ENCODE measurements at places on chromosomes 5 and 9.

GRCh38 chr5:108345541-108346171 lies 36.2 kb downstream of the FBXL17 start:
- DNase-seq: no peak

DNA sequence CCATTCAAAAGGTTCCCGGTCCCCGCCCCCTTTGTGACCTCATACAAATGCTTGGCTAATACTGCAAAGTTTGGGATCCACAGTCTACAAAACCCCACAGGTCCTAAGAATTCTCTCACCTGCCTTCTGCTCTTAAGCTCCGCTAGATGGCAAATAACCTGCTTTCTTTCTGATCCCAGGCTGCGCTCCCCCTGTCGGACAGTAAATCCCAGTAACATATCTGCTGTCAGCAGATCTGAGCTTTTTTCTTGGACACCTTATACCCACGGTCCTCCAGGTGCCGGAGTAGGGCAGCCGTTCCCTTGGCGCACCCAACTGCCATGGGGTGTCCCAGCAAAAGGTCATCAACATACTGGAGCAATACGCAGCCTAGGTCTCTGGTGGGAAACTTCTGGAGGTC lies 39.0 kb upstream of the PPP1R26 start:
- DNase-seq: no peak

GRCh38 chr5:168874713-168875380 lies 295.7 kb upstream of the PANK3 start:
- peak; percentile 48 for DNase-seq

DNA sequence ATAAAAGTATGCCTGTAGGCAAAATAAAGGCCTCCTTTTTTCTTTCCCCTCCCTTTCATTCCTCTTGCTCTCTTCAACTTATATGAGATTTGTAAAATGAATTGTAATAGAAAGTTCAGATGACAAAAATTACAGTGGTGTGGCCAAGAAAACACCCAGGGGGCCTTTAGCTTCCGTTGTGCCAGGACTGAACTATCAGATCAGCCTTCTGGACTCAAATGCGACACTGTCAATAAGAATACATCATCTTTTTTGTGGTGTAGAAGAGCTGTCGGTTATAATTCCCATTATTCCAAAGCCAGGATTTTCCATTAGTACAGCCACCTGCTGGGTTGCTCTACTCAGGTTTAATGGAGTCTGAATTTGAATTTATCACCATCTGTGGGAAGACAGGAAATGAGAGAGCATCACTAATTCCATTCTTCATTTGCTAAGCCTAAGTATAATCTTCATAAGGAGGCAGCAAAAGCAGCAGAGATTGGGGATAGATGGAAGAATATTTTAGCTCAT lies 443.4 kb downstream of the ANXA1 start:
- DNase-seq: no peak

- no peak for DNase-seq
Observed at GRCh38 chr5:65475895-65476294, 5.8 kb downstream of the ADAMTS6 start.

DNA sequence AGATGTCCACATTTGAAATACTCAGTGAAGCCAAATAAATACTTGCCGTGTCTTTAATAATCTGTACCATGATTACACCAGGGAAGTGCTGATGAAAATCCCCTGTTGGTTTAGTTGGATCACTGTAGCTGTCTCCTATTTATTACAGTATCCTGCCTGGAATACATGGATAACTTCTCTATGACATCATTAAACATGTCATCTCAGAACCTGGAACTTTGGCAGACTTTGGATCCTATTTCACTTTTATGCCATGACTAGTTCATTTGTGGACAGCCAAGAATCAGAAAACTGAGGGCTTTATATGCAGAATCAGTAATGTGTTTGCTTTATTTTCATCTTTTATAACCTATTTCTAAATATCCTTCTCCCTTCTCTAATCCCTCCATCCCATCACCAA lies at the start of gene TXNDC8:
Gene TXNDC8 (minus strand): TSS at position 137 of the 400 bp plus-strand sequence.
- no peak for DNase-seq

DNA sequence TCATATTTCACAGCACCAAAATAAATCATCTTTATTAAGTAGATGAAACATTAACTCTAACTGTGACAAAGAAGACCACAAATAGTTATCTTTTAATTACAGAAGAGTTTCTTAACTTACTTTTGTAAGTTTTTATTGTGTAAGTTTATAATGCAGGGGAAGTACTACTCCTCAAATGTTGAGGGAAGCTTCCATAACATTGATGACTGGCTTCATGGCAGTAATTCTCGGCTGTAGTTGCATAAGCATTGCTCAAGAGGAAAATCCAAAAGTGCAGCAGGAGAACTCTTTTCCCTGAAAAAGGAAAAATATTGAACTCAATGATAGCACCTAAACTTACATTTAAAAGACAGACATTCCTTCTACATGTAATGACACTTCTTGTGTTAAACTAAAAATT lies 4.6 kb downstream of the TSLP start:
- no peak for DNase-seq

DNA sequence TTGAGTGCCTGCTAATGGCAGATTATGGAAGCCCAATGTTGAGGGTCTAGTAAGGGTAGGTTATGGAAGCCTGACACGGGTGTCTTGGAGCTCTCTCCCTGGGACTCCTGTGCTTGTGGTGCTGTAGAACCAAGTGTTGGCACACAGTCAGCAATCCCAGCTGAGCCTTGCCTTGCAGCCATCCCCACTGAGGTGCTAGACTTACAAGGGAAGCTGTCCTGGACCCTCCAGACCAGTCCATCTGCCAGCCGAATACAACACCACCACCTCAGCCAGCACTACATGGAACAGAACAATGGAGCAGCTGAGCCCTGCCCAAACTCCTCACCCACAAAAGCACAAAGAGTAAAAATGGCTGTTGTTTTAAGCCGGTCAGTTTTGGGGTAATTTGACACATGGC lies 90.5 kb upstream of the DNAH5 start:
- no peak for DNase-seq

GRCh38 chr5:132498152-132498551 lies 7.6 kb upstream of the IRF1 start:
- no peak for DNase-seq

DNA sequence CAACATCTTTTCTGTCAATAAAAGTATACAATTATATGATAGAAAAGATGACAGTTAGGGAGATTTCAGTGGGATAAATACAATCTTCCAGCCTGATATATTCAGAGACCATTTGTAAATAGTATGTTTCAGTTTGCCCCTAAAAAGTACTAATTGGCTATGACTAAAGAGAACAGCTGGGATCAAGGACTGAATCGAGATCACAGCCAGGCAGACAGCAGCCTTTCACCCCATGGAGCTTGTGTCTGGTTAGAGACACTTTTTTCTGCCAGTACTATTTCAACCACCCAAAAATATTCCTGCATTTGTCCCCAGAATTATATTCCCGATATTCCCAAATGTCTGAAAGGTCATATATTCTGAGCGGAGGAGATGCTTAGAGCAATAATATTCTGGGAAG lies 577.3 kb upstream of the TLE4 start:
- no peak for DNase-seq

- DNase-seq: no peak
Observed at GRCh38 chr9:86507212-86507630, 153.0 kb upstream of the TUT7 start.

GRCh38 chr5:139588962-139589361 lies 27.8 kb downstream of the UBE2D2 start:
- DNase-seq: no peak

GRCh38 chr5:96844481-96844990 lies 31.8 kb upstream of the ERAP2 start:
- no peak for DNase-seq

DNA sequence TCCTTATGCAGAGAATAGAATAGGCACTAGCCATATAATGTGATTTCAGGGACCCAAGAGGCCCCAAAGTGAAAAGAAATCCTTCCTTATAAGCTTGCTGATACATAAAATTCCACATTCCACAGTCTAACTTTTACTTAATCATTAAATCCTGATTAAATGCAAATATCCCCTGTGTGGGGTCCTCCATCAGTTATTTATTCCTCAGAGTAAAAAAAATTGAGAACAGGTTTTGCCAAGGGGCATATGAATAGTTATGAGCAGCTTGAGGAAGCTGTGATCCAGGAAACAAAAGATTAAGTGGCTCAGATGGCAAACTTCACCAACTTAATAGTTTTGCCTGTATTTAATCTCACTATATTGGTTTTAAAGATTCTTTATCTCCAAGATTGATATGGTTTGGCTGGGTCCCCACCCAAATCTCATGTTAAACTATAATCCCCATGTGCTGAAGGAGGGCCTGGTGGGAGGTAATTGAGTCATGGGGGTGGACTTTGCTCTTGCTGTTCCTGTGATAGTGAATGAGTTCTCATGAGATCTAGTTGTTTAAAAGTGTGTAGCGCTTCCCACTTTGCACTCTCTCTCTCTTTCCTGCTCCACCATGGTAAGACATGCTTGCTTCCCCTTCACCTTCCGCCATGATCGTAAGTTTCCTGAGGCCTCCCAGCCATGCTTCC lies 324.9 kb downstream of the NPR3 start:
- no peak for DNase-seq

DNA sequence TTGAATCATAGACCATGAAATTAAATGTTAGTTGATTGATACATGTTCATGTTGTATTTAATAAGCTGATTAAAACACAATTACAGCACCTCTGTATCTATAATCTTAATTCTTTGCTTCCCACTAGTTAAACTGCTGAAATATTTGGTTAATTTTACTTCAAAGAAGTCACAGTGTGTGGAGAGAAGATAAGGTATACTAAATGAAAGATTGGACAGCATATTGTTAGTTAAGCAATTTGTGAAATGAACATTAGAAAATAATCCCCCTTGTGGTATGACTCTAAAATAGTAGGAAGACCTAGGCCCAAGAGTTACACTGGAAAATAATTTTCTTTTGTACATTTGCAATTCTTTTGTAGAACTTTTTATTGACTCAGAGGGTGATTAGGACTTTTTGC lies 30.3 kb downstream of the MAN2A1 start:
- DNase-seq: no peak

- no peak for DNase-seq
Observed at GRCh38 chr9:121699571-121700164, 48.2 kb downstream of the DAB2IP start.

GRCh38 chr9:105994970-105995369 lies 300.6 kb downstream of the TMEM38B start:
- no peak for DNase-seq

DNA sequence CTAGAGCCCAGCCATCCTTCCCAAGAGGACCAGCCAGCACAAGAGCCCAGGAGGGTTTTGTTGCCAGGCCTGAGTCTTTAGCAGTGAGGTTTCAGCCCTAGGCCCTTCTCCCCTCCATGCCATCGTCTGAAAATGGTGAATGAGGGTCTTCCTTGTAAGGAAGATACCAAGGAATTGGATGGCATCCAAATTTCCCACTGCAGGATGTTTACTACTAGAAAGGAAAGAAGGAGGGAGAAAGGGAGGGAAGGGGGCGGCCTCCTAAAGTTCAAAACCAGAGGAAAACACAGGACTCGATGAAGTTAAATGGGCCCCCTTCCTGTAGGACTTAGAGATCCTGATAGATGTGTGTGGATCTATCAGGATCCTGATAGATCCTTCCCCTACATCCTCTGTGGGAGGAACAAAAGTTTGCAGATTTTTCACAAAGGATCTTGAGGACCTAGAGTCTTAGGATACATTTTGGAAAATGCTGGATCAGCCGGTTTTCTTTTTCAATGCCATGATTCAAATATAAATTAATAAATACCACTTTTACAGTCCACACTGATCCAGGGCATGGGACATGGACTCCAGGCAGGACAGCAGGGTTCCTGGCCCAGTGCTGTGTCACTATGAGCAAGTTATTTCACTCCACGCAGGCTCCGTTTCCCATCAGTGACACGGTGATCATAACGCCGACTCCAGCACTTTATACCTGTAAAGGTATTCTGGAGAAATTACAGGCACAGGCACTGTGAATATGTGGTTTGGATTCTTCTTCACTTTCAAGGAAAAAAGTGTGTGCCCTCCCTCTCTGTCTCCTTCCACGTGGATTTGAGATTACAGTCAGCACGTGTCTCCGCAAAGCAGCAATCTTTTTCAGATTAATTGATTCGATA lies 40.9 kb downstream of the C5orf15 start:
- DNase-seq: no peak

- DNase-seq: no peak
Observed at GRCh38 chr5:38605610-38606009, 49.2 kb upstream of the LIFR start.

- DNase-seq: no peak
Observed at GRCh38 chr5:97635553-97635952, 452.5 kb upstream of the RIOK2 start.
